ENCODE measurements at places on chromosomes 1 and 21.
A peak's percentile ranks its signal among the peaks of the same experiment; 100 is the strongest.

GRCh38 chr1:25568834-25569596, 25.6 kb downstream of the LDLRAP1 start:
- peak; percentile 28 for DNase-seq

GRCh38 chr1:57026624-57027354, 61.0 kb upstream of the C8B start:
- DNase-seq, result no peak

DNA sequence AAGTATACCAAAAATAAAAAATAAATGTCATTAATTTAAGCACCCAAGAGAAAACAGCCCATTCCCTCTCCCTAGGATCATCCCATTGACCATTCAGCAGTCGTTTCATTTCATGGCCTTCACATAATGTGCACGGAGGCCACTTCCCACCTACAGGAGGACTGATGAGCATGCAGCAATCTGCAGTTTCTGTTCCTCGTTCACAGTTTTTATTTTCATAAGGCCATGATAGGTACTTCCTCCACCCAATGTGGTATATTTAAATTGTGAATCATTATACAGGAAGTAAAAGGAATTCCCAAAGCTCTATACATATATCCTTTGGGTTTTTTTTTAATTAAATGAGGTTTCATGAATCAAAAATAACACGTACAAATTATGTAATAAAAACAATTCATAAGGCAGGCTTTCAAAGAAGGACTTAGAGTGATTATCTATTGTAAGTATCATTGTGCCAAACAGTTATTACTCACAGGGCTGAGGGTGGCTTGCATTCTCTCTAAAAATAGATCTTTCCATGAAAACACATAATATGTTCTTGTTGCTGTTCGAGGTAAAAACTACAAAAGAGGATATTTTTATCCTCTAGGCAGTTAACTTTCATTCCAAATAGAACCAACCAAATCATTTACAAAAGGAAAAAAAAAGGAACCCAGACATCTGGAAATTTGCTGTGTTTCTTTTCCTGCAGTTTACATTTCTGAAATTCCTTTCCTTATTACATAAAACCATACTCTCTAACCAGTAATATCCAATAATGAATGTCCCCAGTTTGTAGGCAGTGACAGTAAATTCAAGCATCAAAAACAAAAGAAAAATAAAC, 27.5 kb upstream of the SLC44A3 start:
- DNase-seq, result no peak

GRCh38 chr1:46681333-46682034, 9.8 kb downstream of the TEX38 start:
- no peak for DNase-seq

GRCh38 chr1:168918860-168919741, 187.4 kb upstream of the ATP1B1 start:
- DNase-seq, result no peak

- DNase-seq, result no peak
These were observed 500 bp downstream of the EPHA10 start for GRCh38 chr1:37764414-37764825.

DNA sequence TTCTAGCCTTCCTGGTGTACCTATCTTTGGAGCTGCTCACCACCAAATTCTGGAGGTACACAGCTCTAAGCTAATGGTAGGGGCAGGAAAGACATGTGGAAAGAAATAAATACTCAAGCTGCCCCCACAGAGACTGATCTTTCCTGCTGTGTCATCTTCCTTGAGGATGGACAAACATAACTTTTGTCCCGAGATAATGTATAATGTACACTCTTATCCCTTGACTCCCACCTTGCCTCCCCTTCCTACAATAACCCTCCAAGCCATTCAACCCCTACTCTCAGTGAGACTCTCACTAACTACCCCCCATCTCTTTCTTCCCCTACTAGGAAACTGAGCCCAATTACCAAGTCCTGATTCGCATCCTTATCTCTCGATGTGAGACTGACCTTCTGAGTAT, 12.2 kb downstream of the ANXA9 start:
- DNase-seq, result no peak

- no peak for DNase-seq
These were observed 23.4 kb downstream of the CELF3 start for GRCh38 chr1:151693057-151693651.

DNA sequence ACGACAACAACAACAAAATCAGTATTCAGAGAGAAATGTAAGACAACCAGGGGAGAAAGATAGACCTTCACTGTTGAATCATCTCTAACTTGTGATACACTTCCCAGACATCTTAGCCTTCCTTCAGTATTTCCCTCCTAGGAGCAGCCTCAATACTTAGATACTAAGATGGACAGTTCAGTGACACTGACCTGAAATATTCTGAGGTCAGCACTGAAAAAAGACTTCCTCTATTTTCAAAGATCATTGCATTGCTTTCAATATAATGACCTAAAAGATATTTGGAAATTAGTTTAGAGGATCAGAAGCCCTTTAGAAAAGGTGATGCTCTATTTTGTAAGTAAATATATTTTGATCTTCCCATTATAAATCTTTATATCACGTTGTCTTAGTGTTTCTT, 101.0 kb downstream of the MRPL39 start:
- no peak for DNase-seq

GRCh38 chr1:165827268-165828102, at the start of gene UCK2:
UCK2 (plus strand) TSS chr1:165827614; CDS start chr1:165827834, 220 bp downstream.
- DNase-seq, result peak; percentile 80

DNA sequence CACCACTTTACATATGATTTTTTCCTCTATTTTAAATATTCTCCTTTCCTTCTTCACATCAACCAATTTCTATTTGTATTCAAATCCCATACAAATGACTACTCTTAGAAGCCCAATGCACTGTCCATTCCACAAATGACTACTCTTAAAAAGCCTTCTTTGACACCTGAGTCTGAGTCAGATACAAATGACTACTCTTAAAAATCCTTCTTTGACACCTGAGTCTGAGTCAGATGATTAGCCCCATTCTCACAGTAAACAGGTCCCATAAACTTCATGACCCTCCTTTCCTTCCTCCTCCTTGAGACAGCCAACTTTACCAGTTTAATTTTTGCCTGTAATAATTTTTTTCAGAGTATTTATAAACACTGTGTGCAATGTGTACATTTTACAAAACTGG, 231.3 kb upstream of the USP25 start:
- no peak for DNase-seq

GRCh38 chr1:23196627-23197328, 20.5 kb downstream of the HTR1D start:
- no peak for DNase-seq

GRCh38 chr1:160887071-160887470, 2.1 kb upstream of the ITLN1 start:
- no peak for DNase-seq

DNA sequence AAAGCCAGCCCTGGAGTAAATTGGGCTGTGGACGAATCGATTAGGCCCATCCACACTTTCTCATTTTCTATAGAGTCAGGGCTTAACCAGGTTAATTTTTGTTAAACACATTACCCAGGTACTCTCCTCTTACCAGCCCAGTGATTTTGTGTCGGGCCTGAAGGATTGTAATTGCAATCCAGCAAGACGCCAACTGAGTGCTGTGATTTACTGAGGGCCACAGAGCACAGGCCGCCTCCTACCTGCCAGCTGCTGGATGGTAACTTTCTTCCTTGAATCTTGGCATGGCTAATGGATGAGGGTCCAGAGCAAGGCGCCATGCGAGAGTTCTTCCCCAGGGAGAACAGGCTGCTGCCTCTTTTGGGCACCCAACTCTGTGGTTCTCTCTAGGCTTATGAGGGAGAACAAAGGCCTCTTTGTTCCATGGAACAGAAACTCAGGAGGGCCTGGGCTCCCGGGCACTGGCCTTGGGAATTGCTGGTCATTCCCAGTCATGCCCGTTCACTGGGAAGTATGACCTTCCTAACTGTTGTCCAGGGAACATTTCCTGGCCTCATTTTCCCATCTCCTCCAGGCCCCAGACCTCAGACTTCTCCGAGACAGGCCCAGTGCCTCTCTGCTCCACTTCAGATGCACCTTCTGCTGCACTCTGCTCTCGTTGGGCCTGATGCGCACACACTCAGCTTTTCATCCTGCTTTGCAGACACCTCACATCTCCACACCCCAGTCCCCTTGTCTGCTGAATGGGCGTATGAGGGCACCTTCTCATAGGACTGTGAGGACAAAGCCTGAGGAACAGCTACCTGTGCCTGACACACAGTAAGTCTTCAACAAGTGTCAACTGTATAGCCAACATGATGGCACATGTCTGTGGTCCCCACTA, 57.3 kb downstream of the SYF2 start:
- DNase-seq, result no peak

Data from occipital lobe (tissue), 3 donors.